Skeletal muscle tissue (tissue), 5 donors: ENCODE measurements at places on chromosomes 5 and 9. TPM values are rescaled to one million over a fixed set of nuclear protein-coding genes. Genes with fewer than 3 reads are reported as not detected.

CBY3 gene
- total RNA-seq = not detected

EPB41L4B gene
- total RNA-seq = 6.8 TPM

ACTBL2 gene
- not detected for total RNA-seq

ST8SIA4 gene
- total RNA-seq = 6.3 TPM

ANKRD55 gene
- total RNA-seq = not detected

FGF1 gene
- total RNA-seq = 2.6 TPM

GPX8 gene
- 23.5 TPM for total RNA-seq

TNFSF15 gene
- total RNA-seq = 0.52 TPM

CLIC3 gene
- total RNA-seq = not detected

SH3RF2 gene
- 3.7 TPM for total RNA-seq

MYMK gene
- total RNA-seq = 8.9 TPM

GLRA1 gene
- not detected for total RNA-seq

ERCC8 gene
- 19.3 TPM for total RNA-seq

PLPP7 gene
- total RNA-seq = 34.4 TPM

ANGPTL2 gene
- 37.6 TPM for total RNA-seq

ATOSB gene
- total RNA-seq = 4.7 TPM

FREM1 gene
- total RNA-seq = 17.2 TPM

PTPDC1 gene
- 11.0 TPM for total RNA-seq

LCN15 gene
- total RNA-seq = not detected

PLEKHG4B gene
- total RNA-seq = 0.52 TPM

ELAVL2 gene
- total RNA-seq = 3.1 TPM

STPG3 gene
- not detected for total RNA-seq

CDKN2B gene
- total RNA-seq = not detected

DNAH5 gene
- total RNA-seq = 1.0 TPM

PCDHGA2 gene
- total RNA-seq = 1.6 TPM

ADRB2 gene
- total RNA-seq = 3.1 TPM
